ENCODE measurements at places on chromosomes 7 and 10.

DNA sequence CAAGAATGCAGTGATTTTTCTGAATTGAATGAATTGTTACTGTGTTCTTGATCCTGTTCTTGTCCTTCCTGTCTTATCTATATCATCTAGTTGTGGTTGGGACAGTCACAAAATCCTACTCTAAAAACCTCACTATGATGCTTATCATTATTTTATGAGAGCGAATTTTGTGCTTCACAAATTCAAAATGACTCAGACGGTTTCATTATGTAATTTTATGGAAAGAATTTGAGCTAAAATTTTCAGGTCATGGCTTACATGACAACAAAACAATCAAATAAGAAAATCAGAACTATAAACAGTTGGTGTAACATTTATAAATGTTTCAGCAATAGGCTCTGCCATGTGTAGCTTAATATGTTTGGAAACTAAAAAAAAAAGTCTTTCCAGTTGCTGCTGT is 6.9 kb downstream of the PRKAR2B start:
- DNase-seq, result no peak

- no peak for DNase-seq
Measured at GRCh38 chr7:94355454-94355853, 39.2 kb upstream of the COL1A2 start.

DNA sequence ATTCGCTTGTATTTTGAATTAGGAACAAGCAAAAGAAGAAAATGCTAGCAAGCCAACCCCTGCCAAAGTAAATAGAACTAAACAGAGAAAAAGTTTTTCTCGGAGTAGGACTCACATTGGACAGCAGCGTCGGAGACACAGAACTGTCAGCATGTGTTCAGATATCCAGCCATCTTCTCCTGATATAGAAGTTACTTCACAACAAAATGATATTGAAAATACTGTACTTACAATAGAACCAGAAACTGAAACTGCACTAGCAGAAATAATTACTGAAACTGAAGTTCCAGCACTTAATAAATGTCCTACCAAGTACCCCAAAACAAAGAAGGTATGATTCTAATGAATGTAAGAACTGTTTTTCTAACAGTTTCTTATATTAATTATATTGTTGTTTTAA is 87.9 kb downstream of the KMT2E start:
- DNase-seq, result no peak

DNA sequence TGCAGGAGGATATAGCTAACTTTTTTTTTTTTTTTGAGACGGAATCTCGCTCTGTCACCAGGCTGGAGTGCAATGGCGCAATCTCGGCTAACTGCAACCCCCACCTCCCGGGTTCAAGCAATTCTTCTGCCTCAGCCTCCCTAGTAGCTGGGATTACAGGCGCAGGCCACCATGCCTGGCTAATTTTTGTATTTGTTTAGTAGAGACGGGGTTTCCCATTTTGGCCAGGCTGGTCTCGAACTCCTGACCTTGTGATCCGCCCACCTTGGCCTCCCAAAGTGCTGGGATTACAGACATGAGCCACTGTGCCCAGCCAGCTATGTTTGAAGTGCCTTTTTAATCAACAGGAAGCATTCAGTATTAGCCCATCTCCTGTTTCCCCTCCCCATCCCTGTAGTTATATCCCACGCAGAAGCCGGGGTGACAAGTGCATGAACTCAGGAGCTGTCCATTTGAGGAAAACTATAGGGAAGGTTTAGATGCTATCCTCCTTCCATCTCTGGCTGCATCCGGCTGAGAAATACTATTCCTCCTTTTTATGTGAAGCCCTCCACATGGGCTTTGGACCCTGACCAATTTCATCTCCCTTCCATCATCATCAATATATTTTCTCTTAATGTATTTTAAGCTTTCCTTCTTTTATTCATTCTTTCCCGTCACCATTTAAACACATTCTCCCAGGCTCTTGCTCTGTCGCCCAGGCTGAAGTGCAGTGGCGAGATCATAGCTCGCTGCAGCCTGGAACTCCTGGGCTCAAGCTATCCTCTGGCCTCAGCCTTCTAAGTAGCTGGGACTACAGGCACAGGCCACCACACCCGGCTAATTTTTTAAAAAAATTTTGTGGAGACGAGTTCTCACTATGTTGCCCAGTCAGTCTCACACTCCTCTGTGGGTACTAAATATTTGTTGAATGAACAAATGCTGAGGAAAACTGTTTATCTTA is 1.3 kb upstream of the POT1 start:
- DNase-seq, result no peak

GRCh38 chr7:1210321-1210978 is 22.2 kb upstream of the UNCX start:
- no peak for DNase-seq

DNA sequence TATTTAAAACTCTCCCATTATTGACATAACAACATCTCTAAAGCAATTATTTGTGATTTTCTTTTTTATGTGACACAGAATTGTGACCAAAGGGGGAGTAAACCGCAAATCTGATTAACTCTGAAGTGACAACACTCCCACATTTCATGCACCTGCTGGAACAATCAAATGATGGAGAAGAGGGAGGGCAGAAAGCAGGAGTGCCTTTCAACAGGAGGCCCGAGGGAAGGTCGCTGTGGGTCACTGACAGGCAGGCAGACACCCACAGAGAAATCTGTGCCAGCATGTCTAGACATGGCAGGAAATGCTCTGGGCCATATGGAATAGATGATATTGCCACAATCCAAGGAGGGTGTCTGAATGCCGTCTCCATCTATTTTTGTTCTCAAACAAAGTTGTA is 247.3 kb downstream of the DOCK4 start:
- no peak for DNase-seq

GRCh38 chr10:92991513-92991912 is 69.1 kb upstream of the CYP26C1 start:
- no peak for DNase-seq

Measured in activated naive CD4-positive, alpha-beta T cell treated with Interleukin-2 at 50 U/mL for 16 hours (primary cell).